ENCODE measurements at places on chromosomes 13 and 19.

- no peak for DNase-seq
Observed at GRCh38 chr13:99863789-99864626, 107.6 kb downstream of the ZIC5 start.

GRCh38 chr19:38867171-38867780 lies 10.8 kb downstream of the RINL start:
- DNase-seq = no peak

GRCh38 chr13:73275163-73275562 lies 216.4 kb downstream of the KLF5 start:
- DNase-seq = no peak

DNA sequence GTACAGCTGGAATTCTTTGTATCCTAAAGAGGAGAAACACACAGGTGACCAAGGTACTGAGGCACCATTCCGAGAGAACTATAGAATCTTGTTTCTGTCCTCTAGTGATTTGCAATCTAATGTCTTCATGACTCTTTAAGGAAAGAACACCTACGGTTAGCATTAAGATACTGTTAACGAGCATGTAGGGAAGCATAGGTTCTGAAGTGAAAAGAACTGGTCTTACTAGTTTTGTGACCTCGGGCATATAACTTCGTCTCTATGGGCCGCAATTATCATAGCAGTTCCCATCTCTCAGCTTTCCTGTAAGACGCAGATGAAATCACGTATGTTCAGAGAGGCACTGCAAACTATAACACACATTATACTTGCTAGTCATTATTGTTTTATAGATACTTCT lies 193.0 kb upstream of the NBEA start:
- no peak for DNase-seq

DNA sequence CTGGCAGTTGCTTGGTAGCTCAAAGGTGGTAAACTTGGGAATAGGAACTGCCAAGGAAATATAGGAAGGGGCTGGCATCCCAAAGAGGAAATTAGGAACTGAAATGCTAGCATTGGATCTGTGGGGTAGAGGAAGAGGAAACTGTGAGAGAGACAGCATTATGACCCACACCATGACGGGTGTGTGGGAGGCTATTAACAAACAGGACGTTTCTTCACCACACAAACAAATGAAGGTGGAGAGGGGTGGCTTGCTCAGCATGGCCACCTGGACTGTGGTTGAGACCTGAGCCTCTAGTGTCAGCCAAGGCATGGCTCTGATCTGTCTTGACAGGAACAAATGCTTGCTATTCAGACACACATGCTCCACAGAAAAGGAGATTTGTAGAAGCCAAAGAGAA lies 178.2 kb downstream of the B3GLCT start:
- no peak for DNase-seq

GRCh38 chr13:113005076-113005865 lies 36.3 kb downstream of the MCF2L start:
- DNase-seq = no peak

DNA sequence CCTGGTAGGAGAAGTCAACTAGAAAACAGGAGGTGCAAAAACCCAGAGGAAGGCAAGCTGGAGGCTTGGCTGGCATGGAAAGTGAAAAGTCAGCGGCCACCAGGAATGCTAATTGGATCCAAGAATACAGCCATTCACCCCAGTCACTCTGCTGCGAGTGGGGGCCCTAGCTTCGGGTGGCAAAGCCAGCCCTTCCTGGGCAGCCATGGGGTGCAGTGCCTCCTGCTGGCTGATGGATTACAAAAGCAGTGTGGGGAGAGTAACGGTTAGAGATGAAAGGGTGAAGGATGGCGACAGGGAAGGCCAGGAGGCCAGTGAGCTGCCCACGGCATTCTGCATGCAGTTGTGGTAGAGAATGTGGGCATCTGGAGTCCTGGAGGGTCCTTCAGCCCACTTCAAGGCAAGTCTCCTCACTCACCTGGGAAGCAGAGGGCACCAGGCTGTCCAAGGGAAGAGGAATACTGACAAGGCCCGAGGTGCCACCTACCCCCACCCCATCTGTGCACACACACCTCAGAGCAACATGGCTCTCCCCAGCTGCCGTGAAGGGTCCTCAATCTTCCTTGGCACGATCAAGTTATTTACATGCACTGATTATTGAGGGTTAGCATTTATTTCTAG lies 20.3 kb upstream of the EPHX3 start:
- no peak for DNase-seq

GRCh38 chr13:114116734-114117133 lies 15.7 kb downstream of the RASA3 start:
- no peak for DNase-seq

GRCh38 chr19:55209693-55210472 lies 582 bp upstream of the PTPRH start:
- peak; percentile 97 for DNase-seq

DNA sequence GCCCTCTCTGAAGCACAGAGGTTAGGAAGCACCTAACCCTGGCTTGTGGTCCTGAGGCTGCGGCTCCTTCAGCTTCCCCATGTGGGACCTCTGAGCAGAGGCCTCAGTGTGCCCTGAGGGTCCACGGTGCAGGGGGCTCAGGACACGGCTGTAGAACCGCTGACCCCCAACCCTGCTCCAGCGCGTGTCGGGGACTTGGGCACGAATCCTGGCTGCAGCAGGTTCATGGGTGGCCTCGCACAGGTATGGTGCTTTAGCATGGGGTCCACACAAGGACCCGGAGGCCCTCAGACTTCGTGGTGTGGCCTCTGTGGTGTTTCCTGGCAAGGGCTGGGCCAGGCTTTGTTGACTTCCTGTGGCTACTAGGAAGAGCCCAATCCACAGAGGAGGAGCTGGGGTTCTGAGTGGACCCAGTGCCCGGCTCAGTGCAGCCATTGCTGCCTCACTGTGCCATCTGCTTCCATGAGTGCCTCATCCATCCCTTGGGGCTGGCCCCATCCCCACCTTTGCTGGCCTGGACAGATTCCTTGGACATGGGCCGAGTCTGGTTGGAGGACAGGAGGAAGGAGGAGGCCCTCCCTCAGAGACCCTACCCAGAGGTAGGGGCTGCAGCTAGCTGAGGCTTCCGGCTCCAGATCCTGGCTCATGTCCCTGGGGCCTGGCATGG lies 24.5 kb downstream of the ZBTB7A start:
- DNase-seq = no peak

DNA sequence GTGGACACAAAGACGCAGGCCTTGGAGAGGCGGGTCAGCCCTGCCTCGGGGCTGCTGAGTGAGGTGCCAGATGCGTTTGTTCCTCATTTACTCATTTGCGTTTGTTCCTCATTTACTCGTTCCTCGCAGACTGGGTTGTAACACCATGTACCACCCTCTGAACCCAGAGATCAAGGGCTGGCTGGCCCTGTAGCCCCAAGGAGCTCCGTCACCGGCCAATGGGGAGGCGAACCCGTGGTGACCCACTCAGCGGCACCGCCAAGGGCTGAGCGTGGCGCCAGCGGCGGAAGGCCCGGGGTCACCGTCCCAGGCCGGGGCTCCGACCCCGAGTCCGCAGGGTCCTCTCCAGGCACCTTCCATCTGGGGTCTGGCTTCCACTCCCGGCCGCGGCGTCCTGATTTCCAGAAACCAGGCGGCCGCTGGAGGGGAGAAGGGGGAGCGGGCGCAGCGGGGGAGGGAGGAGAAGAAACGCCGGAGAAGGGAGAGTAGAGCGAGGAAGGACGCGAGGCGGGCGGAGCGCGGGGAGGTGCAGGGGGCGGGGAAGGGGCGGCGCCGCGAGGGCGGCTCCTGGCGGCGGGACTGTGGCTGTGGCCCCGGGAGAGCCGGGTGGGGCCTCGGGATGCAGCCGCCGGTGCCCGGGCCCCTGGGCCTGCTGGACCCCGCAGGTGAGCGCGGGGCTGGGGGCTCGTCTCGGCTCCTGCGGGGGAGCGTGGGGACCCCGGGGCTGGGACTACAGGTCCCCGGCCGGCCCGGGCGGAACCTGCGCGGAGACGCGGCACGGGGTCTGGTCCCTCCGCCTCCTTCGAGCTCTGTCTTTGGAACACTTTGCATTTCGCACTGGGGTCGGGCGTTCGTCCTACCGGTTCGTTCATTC lies at the start of gene TMEM255B:
Gene TMEM255B, plus strand, starts transcription at position 576 of the 874 bp plus-strand sequence. Its CDS starts 44 bp downstream, at position 620.
- no peak for DNase-seq

DNA sequence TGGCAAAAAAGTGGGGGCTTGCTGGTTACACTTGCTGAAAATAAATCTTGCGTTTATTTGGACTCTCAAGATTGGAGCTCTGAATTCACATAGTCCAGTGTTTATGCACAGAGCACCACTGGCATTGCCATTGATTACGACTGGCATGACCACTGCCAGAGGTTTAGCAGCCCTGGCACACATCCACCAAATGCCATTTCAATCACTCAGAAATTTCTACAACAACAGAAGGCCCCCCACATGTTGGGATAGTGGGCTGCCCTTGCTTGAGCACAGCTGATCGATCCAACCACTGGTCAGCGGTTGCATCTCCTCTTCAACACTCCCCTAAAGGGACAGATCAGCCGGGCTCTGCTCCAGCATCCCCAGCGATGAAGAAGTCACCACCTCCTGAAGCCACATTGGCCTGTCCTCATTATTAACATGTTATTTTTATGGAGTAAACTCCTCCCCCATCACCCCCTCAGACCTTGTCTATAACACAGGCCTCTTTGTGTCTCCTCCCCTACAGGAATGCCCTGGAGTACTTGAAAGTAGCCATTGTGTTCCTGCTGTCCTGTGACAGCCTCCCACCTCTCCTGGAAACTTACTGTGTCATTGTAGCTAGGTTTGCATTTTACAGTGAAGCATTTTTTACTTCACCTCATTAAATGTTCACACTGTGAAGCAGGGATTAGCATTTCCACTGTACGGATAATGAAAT lies 51.3 kb downstream of the CDADC1 start:
- DNase-seq = no peak

- DNase-seq = no peak
Observed at GRCh38 chr13:39542361-39542760, 60.6 kb downstream of the LHFPL6 start.

DNA sequence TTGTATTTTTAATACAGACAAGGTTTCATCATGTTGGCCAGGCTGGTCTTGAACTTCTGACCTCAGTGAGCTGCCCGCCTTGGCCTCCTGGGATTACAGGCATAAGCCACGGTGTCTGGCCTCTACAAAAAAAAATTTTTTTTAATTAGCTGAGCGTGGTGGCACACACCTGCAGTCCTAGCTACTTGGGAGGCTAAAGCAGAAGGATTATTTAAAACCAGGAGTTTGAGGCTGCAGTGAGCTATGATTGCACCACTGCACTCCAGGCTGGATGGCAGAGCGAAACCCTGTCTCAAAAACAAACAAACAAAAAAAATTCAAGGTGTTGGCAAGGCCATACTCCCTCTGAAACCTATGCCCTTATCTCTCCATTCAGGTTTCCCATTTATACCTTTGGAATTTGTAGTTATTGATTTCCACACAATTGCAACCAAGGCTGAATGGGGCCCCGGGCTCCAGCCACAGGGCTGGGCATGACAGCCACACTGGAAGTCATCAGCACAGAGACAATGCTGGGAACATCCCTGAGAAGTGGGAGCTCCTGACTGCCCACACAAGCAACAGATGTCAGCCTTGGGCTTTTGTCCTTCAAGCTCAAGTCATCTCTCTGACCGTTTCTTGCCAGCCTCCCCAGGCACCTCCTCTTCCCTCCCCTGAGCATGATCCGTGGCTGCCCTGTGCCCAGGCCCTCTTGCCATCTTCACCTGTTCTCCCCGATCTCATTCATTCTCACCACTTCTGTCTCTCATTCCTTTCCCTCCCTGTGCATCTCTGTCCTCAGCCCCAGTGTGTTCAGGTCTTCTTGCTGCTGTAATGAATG lies 27.2 kb upstream of the CALM3 start:
- no peak for DNase-seq

- no peak for DNase-seq
Observed at GRCh38 chr19:17489392-17490030, 19.2 kb downstream of the SLC27A1 start.

- no peak for DNase-seq
Observed at GRCh38 chr19:40807147-40808020, 8.4 kb downstream of the EGLN2 start.

DNA sequence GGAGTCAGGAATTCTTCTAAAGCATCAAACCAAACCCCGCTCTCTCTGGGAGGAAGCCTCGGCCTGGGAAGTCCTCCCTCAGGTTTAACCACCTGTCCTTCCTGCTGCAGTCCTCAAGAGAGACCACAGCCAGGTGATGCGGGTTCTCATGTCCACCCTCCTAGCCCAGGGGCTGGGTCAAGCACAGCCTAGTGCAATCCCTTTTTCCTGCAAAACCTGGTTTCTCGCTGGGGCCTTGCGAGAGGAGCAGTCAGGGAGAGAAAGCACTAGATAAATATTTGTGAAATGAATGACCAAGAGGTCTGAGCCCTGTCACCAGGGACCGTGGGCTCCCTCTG lies 2.4 kb downstream of the SLC8A2 start:
- no peak for DNase-seq

DNA sequence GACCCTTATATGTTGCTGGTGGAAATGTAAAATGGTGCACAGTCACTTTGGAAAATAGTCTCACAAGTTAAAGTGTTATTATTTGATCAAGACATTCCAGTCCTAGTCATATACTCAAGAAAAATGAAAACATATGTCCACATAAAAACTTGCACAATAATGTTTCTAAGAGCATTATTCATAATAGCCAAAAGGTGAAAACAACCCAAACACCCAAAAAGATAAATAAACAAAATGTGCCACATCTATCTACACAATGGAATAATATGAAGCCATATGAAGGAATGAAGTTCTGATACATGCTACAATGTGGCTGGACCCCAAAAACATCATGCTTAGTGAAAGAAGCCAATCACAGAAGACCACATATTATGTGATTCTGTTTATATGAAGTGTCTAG lies 14.4 kb upstream of the AKAP8 start:
- DNase-seq = no peak

DNA sequence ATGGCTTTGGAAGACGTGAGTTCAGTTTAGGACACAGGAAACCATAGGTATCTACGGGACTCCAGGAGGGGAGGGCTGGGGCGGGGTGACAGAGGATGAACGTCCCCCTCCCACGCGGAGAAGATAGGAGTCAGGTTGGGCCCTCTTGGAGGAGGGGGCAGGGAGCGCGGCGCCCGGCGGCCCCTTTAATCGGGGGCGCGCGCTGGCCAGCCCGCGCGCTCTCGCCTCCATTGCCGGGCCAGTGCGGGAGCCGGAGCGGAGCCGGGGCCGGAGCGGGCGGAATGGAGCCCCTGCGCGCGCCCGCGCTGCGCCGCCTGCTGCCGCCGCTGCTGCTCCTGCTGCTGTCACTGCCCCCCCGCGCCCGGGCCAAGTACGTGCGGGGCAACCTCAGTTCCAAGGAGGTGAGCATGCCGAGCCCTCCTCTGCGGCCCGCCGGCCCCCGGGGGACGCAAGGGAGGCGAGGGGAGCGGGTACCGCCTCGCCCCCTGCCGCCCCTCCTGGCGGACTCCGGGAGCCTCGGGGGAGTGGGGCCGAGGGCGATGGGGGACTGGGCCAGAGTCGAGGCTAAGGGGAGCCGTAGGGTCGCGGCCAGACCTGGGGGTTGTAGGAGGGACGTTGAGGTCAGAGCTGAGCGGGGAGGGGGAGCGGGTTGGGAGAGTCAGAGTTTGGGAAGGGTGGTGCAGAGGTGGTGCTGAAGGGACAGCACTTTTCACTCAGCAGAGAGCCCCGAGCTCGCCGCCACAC lies at the start of gene TMEM145:
Gene TMEM145, plus strand, starts transcription at position 214 of the 744 bp plus-strand sequence. Its CDS starts 68 bp downstream, at position 282.
- peak; percentile 74 for DNase-seq

DNA sequence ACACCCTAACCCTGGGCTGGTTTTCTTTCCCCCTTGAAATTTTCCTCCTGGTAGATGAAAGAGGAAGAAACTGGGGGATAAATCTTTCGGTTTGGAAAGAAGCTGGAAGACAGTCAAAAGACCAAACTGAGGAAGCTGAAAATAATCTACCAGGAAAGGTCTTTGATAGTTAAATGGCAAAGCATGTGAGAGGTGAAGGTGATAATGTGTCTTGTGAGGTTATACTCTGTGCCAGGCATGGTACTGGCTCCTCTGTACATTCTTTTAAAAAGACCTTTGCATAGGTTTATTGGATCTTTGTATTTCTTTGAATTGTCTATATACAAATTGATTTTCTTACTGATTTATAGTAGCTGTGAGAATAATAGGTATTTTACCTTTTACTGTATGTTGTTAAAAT lies 98.6 kb downstream of the FREM2 start:
- DNase-seq = no peak
